Astrocyte (in vitro differentiated cells and primary cell): ENCODE measurements at places on chromosomes 4 and X. TPM values are rescaled to one million over a fixed set of nuclear protein-coding genes. Genes with fewer than 3 reads are reported as not detected.
A peak's percentile ranks its signal among the peaks of the same experiment; 100 is the strongest.

DNA sequence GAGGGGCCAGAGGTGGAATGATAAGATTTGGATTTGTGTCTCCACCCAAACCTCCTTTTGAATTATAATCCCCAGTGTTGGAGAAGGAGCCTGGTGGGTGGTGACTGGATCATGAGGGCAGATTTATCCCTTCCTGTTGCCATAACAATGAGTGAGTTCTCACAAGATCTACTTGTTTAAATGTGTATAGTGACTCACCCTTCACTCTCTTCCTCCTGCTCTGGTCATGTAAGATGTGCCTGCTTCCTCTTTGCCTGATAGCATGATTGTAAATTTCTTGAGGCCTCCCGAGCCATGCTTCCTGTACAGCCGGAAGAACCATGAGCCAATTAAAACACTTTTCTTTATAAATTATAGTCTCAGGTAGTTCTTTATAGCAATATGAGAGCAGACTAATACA, 348.6 kb downstream of the AR start:
- DNase-seq: no peak

DNA sequence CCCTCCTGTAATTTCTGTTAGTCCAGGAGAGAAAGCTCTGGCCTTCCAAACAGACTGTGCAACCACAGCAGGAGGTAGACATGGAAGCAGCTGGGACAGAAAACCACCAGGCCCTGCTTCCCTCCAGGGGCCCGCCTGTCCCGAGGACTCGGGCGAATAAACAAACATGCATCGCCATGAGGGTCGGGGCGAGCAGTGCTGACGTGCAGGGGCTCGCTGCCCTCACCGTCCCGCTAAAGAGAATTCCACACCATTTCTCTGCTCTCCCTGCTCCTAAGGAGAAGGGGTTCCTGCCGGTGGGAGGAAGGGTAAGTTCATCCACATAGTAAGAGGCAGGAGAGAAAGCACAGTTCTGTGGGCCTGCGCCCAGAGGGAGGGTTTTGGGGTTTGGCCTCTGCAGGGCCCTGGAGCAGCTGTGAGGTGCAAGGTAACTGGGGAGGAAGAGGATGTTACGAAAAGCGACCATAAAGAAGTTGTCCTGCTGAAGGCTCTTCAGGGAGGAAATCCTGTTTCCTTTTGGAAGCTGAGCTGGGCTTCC, 54.9 kb downstream of the WFS1 start:
- no peak for DNase-seq

DNA sequence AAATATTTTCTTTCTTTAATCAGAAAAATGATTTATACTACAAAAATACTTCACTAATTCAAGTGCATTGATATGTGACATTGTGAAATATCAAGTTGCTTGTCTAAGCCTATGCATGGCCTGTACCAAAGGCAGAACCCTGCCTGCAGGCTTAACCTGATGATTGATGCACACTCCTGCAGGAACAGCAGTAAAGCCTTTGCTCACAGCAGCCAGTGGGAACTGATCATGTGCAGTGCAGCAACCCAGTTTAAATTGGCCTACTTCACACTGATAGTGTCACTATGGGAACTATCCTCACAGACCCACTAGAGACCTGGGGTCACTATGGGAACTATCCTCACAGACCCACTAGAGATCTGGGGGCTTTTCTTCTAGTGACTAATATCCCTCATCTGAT, 603.8 kb downstream of the RAPGEF2 start:
- no peak for DNase-seq

GRCh38 chrX:24371391-24371972, 11.0 kb downstream of the SUPT20HL1 start:
- DNase-seq: peak; percentile 30

DNA sequence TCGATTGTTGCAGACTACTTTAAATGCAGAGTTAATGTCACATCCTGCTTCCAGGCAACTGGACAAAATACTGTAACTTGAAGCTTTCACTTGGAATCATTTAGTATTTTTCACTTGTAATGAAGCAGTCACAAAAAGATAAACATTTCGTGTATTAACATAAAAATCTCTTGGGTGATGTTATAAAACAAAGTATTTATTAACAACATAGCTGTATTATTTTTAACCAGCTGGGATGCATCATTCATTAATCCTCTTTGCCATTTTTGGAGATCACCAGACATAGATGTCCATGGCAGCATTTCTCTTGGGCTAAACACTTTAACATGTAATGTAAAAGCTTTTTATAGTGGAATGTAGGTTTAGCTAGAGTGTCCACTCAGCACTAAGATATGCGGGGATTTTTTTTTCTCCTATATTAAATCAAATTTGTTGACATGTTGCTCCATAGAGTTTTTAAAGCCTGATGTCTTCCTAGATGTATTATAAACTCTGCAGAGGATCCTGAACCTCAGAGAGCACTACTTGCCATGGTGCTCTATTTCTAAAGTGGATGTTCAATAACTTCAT, 193.7 kb upstream of the SPANXN4 start:
- no peak for DNase-seq

GRCh38 chr4:81084029-81084428, 53.5 kb downstream of the BMP3 start:
- DNase-seq: peak; percentile 2

DNA sequence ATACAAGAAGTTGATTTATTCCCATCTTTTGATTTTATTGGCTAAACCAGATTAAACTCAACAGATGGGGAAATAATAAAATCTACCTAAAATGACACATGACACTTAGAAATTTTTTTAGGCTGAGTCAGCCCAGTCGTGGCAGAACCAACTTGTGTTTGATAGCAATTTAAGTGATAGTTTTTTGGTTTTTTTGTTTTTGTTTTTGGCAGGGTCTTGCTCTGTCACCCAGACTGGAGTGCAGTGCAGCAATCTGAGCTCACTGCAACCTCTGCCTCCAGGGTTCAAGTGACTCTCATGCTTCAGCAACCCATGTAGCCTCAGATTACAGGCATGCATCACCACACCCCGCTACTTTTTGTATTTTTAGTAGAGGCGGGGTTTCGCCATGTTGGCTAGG, 370.3 kb upstream of the NOCT start:
- peak; percentile 47 for DNase-seq

DNA sequence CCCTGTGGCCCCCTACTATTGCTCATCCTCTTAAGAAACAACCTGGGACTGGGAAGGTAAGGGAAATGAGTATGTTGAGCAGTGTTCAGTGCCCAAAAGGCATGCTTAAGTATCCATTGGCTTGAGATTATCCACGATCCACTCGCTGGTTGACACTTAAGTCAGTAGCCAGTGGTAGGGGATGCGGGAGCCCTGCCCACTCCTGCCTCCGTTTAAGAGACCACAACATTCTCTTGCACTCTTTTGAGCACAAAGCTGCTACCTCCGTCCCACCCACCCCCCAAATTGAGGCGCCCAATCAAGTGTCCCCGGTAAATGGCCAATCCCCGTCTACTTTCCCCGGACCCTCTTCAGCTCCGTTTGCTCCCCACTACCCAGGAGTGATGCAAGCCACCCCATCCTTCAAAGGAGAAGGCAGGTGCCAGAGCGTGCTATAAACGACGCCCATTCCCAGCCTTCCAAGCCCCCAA, 25.0 kb downstream of the UTP14A start:
- peak; percentile 27 for DNase-seq

The FAT1 gene
- total RNA-seq: 590 and 591 TPM in 2 replicates

The MXD4 gene
- total RNA-seq: 92.0 and 92.3 TPM in 2 replicates

The MAGEA12 gene
- total RNA-seq: 0.62 and 0.98 TPM in 2 replicates

The SMIM31 gene
- total RNA-seq: not detected in 2 replicates
